ENCODE measurements at places on chromosomes 7 and 10.

GRCh38 chr7:81155654-81156373, 237.0 kb upstream of the SEMA3C start:
- no peak for DNase-seq

DNA sequence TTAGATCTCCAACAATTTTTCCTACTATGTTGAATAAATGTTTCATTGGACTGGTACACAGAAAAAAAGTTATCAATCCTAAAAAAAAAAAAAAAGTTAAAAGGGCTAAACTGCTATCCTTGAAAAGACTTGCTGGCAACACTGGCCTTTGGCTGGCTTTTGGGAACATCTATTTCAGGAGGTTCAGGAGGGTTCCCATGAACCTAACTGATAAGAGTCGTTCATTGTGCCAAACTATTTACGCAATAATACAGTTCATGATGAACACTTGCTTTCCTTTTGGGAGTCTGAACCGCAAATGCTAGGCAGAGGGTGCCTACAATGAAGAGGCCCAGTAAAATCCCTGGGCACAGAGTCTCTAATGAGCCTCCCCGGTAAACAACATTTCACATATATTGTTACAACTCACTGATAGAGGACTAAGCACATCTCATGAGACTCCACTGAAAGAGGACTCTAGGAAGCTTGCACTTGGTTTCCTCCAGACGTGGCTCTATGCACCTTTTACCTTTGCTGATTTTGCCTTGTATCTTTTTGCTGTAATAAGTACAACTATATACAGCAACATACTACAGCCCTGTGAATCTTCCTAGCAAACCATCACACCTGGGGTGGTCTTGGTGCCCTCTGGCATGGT, 45.0 kb downstream of the ZFAND4 start:
- DNase-seq: no peak

DNA sequence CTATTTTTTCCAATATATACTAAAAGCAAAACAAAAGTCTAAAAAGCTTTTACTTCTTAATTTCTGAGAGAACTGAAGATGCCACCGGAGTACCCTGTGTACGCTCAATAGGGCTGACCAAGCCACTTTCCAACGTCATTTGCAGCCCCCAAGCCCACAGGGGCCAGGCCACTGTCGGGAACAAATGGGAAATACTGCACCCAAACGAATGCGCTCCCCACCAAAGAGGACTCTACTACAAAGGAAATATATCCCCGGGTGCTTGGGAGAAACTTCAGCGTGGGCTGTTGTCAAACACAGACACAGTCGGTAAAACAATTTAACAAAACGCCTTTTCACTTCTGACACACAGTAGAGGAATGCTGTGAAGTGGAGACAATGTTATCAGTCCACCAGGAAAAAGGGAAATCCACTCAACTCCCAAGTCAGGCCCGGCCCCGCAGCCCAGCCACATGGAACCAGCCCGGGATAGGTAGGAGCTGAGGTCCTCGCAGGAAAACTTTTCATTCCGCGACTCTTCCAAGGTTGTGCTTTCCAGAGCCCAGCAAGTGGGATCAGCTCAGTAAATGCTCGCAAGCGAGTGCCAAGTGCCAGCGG, 1.4 kb downstream of the PARD3 start:
- peak; percentile 54 for DNase-seq

DNA sequence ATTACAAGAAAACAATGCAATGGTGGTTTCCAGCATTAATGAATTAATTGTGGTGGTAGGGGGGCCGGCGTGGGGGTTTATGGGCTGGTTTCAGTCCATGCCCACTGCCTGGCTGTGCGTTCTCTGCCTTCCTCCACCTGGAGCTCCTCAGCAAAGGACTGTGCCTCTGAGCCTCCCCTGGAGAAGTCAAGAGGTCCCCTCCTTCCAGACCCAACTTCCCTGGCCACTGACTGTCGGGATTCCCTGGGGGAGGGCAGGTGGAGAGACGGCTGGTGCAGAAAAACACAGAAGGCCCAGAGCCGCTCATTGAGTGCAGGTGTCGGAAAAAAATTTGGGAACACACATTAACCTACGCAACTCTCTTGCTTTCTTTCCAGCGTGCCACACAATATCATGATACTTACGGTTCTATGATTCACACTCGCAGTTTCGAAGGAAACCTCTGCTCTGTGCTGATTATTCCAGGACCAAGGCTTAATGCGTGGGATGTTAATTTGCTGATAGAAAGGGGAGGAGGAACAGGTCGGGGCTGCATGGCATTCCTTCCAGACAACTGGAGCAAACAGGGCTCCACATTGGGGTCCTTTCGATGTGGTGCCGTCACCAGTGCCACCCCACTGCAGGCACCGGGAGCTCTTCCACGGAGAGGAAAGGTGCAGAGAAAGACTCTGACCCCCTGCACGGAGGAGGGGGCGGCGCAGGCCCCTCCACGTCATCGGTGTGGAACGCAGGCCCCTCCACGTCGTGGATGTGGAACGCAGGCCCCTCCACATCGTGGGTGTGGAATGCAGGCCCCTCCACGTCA, 506.7 kb downstream of the DNAJB6 start:
- no peak for DNase-seq

DNA sequence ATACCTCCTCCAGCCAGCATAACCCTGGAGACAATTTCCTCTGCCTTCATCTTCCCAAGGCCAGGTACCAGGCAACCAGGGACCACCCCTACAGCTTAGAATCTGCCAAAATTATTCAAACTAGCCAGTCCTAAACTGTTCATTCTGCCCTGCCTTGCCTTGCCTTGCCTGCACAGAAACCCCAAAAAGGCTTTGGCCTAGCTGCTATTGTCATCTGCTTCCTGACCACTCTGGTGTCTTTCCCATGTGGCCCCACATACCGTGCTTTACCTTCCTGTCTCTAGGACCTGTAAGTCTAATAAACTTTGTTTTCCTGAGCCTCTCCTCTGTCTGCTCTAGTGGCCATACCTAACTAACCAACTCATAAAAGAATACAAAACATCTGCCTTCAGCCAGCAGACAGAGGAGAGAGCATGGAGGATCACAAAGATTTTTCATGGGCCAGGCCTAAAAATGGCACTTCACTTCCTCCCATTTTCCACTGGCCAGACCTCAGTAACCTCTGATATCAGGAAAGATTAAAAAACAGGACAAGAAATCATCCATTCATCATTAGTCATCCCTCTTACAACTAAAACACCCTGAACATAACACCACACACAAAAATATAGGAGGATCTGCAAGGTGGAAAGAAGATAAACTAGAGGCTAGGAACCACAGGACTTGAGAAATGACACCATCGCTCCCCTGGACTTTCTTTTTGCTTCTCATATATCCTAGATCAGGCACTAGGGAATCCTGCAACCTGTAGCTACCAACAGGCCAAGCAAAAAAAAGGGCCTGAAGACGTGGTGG, 51.5 kb downstream of the IMMP2L start:
- no peak for DNase-seq

- DNase-seq: no peak
These were observed 103.1 kb downstream of the NRF1 start for GRCh38 chr7:129714514-129715063.

- no peak for DNase-seq
These were observed 504.3 kb upstream of the VSTM2A start for GRCh38 chr7:54037873-54038272.

DNA sequence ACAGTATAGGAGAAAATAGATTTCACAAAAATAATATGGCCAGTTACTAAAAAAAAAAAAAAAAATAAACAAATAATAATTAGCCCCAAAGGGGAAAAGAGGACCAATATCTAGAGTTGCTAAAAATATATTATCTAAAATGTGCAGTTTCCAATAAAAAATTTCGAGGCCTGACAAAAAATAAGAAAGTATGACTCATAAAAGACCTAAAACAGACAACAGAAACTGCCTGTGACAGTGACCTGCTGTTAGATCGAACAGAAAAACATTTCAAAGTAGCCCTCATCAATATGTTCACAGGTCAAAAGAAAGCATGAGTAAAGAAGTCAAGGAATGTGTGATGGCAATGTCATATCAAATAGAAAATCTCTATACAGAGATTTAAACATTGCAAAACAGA, 11.8 kb upstream of the TSPAN12 start:
- DNase-seq: no peak

- DNase-seq: no peak
These were observed 35.2 kb upstream of the GDF10 start for GRCh38 chr10:47264797-47265281.

- no peak for DNase-seq
These were observed 273.1 kb upstream of the PITRM1 start for GRCh38 chr10:3445648-3446047.

DNA sequence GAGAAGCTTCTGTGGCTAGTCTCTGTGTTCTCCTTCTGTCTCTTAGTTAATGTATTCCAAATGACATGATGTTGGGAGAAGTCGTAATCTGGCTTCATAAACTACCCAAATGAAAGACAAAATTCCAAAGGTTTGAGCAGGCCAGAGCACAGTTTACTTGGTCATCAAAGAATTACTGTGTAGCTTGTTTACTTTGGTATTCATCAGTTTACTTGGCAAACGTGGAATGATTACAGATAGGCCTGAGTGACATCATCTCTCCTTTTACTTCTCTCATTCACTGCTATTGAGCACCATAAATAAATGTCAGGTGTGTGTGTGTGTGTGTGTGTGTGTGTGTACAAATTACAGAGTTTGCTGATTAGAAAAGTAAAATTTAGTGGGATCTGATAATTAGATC, 327.3 kb downstream of the PHTF2 start:
- no peak for DNase-seq

DNA sequence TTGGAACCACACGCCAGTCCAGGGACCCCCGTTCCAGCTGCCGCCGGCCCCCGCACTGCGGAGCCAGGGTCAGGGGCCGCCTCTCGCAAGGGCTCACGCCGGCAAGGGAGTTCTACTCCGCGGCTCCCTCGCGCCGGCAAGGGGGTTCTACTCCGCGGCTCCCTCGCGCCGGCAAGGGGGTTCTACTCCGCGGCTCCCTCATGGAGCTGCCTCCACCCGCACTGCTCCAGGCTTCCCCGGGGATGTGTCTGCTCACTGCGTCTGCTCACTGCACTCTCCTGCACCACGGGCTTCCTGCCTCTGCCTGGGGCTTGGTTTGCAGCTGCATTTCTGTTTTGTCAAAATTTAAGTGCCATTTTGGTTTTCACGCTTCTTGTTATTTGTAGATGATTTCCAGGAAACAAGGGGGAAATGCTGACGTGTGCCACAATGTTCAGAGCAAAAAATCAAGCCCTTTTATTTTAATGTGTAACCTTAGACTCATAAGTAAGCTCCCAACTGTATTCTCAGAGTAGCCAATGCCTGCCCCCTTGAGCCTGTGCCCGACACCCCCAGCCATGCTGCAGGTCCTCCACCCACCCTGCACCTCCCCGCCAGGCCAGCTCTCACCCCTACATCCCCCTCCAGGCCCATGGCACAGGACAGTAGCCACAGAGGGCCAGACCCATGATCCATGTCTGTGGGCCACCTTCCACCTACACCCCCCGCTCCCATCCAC, 246.2 kb downstream of the MAD1L1 start:
- no peak for DNase-seq

GRCh38 chr7:132485600-132486273, 90.5 kb downstream of the PLXNA4 start:
- no peak for DNase-seq

DNA sequence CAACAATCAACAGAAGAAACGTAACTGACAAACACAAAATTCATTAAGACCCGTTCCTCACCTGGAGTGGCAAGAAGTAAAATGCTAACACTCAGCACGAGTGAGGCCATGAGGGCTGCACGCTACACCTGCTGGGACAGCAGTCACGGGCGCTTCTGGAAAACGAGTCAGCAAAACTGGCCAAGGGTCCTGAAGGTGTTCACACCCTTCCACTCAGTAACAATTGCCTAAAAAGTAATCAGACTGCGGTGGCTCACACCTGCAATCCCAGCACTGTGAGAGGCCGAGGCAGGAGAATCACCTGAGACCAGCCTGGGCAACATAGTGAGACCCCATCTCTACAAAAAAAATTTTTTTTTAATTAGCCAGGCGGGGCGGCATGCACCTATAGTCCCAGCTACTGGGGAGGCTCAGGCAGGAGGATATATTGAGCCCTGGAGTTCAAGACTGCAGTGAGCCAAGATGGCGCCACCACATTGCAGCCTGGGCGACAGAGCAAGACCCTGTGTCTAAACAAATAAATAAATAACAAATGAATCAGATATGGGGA, 199.1 kb downstream of the MAD1L1 start:
- DNase-seq: peak; percentile 25

DNA sequence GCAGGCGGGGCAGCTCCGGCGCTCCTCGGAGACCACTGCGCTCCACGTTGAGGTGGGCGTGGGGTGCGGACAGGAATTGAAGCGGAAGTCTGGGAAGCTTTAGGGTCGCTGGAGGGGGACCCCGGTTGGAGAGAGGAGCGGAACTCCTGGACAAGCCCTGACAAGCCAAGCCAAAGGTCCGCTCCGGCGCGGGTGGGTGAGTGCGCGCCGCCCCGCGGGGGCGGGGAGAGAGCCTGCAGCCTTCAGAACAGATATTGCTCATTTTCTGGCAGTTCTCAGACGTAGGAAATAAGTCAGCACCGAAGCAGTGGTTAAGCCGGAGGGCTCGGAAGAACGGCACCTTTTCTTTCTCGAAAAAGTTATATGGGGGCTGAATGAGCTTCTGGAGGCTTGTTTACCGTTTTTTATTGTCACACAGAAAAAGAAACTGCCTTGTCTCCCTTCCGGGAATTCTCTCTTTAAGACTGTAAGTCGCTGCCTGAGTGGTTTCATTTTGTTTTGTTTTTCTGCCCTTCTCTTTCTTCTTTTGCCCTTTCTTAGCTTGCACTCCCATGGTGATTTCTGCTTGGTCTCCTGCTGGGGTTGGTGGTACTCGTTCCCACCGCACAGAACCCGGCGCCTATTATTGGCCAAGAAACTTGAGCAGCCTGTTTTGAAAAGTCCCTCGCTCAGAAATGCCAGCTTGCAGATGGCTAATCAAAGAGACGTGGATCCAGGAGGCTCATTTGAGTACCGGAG, 732 bp downstream of the FAS start:
- peak; percentile 87 for DNase-seq

DNA sequence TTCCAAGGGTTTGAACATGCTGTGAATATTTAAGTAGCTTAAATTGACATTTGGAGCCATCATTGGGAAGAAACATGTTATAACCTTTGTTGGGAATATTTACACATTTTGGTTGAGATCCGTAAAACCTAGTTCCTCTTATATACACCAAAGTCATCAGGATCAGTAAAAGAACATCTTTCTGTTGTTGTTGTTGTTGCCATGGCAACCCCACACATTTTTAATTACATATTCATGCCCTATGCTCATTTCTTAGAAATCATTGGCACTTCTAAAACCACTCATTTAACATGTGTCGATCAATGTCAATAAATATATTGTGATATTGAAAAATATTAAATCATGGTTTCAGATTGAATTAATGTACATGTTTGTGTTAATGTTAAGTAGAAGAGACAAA, 122.6 kb downstream of the POU6F2 start:
- no peak for DNase-seq

GRCh38 chr7:29285444-29285793, 90.8 kb downstream of the CHN2 start:
- DNase-seq: no peak

Data from sciatic nerve (tissue), 2 donors.